ENCODE measurements at places on chromosomes 5 and 9. TPM values are rescaled to one million over a fixed set of nuclear protein-coding genes. Genes with fewer than 3 reads are reported as not detected.

TMEM141 gene
- 51.5 TPM for polyA plus RNA-seq

PCDHA11 gene
- not detected for polyA plus RNA-seq

FYB1 gene
- 0.09 TPM for polyA plus RNA-seq

OTP gene
- not detected for polyA plus RNA-seq

DNA sequence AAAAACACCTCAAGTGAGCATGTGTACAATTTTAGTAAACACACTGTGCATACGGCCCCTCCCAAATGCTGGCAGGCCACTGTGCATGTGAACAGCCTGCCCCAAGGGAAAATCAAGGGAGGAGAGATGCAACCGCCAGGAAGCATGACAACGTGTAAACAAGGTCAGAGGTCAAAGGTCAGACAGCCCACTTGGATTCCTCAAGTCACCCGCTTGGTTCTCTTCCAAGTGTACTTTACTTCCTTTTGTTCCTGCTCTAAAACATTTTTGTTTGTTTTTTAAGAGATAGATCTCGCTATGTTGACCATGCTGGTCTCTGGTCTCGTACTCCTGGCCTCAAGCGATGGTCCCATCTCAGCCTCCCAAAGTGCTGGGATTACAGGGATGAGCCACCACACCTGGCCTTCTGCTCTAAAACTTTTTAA, 126.7 kb upstream of the SHB start:
- no peak for DNase-seq

DNA sequence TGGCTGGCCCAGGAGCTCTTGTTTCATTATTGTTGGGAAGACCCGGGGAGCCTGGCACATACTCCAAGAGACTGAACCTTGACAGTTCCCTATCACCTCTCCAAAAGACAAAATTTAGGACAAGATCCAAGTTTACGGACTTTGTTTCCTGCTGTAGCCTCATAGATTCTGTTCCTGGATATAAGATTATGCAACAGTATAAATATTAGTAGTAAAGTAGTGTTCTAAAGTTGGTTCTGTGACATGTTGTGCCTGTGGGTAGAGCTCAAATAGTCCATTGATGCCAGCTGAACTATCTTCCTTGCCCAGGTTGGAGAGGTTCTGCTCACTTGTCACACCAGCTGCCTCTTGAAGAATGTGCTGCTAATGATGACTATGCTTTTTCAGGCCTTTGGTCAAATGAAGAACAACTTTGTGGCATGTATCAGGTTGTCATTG, 430.2 kb downstream of the DMAC1 start:
- no peak for DNase-seq

GRCh38 chr9:112170968-112171367, 4.1 kb downstream of the SUSD1 start:
- no peak for DNase-seq

- DNase-seq: no peak
Measured at GRCh38 chr9:125254231-125254630, 7.4 kb upstream of the GAPVD1 start.

DNA sequence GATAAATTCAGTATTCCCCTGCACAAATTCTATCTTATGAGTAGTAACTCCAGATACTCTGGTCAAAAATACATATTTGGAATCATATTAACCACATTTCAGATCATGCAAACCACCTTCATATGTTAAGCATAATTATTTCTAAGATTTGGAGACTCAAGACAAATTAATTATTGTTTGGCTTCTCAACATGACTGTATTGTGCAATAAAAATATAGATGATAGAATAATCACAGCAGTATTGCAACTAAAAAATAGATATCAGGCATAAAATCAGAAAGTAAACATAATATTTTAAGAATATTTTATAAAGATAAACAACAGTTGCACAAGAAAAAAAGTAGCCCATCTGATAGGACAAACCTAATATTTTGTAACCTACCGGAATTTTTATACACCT, 1767.6 kb upstream of the NUDT12 start:
- DNase-seq: no peak

GRCh38 chr5:80937584-80938356, 22.4 kb upstream of the RASGRF2 start:
- DNase-seq: no peak

GRCh38 chr5:149801307-149801990, 71.3 kb downstream of the PPARGC1B start:
- no peak for DNase-seq

- DNase-seq: no peak
Measured at GRCh38 chr9:128495296-128495695, 9.2 kb upstream of the GLE1 start.

Data from BJ (cell line).